Fibroblast of pulmonary artery (primary cell): ENCODE measurements at places on chromosomes 4 and X.

- DNase-seq: peak; percentile 8
These were observed 16.6 kb upstream of the PTCHD1 start for GRCh38 chrX:23317799-23318724.

DNA sequence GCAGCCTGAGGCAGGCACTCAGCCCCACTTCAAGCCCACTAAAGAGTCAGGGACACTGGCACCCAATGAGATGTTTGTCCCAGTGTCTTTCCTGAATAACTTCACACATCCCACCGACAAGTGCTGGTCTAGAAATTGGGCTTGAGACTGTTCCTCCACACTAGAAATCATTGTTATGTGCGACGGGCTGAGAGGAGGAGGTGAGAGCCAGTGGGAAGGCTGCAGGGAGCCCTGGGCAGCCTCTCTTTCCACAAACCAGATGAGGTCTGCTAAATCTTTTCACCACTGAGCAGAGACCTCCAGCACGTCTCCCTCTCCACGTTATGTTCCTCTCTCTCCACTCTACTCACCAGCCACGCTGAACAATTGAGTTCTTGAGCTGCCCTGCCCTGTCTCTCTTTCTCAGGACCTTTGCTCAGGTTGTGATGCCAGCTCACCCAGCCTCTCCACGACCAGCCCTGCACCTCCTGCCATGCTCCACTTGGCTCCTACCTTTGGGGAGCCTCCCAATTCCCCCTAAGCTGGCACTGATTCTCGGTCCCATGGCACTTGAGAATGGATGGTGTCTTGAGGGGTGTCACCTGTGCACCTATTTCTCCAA, 8.4 kb downstream of the SCD5 start:
- DNase-seq: no peak

DNA sequence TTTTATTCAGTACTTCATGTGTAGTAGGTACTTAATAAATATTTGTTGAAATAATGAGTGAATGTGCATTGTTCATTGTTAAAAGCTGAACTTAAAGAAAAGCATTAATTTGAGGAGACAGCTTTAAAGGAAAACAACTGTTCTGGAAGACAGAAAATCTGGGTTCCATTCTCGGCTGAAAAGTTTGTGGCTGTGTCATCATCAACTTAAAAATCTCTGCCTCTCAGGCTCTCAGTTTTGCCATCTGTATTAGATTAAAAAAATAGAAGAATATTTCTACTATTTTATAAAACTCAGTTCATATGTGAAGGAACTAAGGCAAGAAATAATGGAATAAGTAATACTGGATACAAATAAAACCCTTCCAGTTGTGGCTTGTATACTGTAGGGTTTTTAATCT, 62.5 kb downstream of the FSTL5 start:
- DNase-seq: no peak

- peak; percentile 13 for DNase-seq
These were observed 1009.8 kb downstream of the ADGRL3 start for GRCh38 chr4:62209757-62210485.

- DNase-seq: no peak
These were observed 2.3 kb downstream of the LRBA start for GRCh38 chr4:151012820-151013219.

DNA sequence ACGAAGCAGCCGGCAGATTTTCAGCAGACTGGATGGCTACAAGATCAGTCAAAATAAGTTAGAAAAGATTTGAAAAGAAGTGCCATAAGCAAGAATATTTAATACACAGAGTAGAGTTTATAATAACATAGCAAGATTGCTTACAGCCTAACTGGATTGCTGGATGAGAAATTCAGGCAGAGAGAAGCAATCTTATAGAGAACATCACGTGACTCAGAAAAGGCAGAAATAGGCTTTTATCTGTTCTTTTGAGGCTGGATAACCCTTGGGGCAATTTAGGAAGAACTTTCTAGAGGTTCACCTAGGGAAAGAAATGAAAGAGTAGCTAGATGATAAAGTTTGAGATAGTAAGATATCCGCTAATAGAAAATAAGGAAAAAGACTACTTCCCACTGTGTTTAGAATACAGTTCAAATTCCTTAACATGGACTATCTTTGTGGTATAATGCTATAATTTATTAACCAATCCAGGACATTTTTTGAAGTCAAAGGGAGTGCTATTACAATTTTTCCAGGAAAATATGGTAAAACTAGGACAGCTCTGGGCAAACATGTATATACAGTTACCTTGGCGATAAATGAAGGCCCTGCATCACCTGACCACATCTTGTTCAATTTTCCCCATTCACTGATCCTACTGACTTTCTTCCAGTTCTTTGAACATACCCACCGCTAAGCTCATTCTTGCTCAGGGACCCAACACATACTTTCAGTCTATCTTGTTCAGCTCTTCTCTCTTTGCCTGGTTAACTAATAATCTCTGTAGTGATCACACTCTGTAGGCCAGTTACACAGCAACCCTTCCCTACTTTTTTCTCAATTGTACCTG, 12.7 kb upstream of the SPCS3 start:
- DNase-seq: no peak

DNA sequence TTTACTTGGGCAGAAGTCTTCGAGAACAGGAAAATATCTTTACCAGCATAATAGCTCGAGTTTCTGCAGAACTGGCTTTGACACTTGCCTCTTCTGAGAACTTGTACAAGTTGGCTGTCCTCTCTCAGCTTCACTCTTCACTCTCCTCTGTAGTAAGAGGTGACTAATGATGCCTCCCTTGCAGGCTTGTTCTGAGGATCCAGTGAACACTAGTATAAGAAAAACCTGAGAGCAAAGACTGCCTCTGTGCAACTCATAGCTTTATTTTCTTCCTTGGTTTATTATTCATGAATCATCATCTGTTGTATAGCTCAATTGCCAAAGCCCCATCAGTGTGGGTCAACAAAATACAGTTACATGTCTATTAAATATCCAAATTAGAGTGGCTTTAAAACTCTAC, 266.7 kb upstream of the CLNK start:
- DNase-seq: no peak

- peak; percentile 60 for DNase-seq
These were observed 105.1 kb upstream of the GRID2 start for GRCh38 chr4:92198711-92199110.

DNA sequence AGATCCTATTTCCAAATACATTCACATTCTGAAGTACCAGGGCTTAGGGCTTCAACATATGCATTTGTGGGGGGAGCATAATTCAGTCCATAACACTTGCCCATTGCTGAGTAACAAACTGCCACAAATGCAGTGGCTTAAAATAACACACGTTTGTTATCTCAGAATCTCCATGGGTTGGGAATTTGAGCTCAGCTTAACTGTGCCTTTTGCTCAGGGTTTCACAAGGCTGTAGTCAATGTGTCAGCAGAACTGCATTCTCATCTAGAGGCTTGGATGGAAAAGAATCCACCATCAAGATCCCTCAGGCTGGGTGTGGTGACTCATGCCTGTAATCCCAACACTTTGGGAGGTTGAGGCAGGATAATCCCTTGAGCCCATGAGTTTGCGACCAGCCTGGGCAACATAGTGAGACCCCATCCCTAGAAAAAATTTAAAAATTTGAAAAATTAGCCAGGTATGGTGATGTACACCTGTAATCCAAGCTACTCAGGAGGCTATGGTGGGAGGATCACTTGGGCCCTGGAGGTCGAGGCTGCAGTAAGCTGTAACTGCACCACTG, 25.8 kb upstream of the TBL1X start:
- no peak for DNase-seq

DNA sequence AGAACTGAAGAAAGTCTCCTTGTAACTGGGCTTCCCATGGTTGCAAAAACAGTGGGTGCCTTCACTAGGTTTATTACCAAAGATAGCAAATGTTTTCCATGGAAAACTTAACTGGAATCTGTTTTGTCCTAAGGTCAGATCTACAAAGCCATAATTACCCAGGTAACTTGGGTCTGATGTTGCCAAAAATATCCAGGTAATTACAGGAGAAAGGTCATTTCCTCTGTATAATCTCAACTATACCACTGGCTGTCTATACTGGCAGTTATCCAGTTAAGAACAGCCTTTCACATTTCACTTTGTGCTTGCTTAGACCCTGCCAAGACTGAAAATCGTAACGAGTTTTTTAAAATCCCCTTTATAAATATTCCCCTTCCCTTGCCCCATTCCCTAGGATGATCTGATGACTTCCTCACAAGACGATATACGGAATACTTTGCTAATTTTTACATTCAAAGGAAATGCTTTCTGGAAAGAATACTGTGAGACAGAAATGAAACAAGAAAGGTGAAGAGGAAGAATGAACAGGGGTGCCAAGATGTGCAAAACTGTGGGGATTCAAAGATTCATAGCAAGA, 105.5 kb downstream of the MAML3 start:
- DNase-seq: no peak

- DNase-seq: no peak
These were observed 5.9 kb downstream of the NKX1-1 start for GRCh38 chr4:1400191-1400805.

GRCh38 chrX:39636481-39636880, 461.3 kb downstream of the BCOR start:
- DNase-seq: no peak

DNA sequence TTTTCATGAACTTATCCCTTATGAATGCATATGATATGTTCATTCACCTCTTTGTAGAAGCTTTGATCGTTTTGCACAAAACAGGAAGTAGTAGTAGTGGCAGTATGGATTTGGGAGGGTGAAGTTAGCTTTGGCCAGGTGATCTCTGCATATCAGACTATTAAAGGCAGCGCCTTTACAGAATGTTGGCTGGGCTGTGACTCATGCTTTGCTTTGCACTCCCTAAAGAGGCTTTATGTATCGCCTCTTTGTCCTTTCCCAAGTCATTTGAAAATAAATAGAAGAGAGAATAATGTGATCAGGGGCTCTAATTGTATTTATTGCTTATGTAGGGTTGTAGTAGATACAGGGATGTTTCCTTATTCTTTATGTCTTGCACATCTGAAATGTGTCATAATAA, 50.4 kb downstream of the SHROOM3 start:
- peak; percentile 4 for DNase-seq

GRCh38 chr4:95394752-95395306, 153.9 kb downstream of the UNC5C start:
- DNase-seq: no peak

DNA sequence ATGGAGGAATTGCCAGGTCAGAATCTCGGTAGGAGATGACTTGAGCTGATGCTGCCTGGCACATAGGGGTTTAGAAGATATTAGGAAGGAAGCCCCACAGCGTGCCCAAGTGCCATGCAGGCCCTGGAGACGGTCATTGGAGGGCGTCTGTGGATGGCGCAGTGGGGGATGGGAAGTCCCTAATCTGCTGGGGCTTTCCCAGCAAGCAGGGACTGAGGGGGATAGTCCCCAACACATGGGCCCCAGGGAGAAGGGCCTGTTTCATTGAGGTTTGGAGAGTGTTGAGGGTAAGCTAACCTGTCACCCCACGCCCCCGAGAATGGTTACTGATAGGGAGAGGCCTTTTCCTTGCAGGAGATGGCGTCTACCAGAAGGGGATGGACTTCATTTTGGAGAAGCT, 7.8 kb downstream of the TAFAZZIN start:
- no peak for DNase-seq

- DNase-seq: no peak
These were observed 14.4 kb downstream of the IL21 start for GRCh38 chr4:122606364-122607043.

DNA sequence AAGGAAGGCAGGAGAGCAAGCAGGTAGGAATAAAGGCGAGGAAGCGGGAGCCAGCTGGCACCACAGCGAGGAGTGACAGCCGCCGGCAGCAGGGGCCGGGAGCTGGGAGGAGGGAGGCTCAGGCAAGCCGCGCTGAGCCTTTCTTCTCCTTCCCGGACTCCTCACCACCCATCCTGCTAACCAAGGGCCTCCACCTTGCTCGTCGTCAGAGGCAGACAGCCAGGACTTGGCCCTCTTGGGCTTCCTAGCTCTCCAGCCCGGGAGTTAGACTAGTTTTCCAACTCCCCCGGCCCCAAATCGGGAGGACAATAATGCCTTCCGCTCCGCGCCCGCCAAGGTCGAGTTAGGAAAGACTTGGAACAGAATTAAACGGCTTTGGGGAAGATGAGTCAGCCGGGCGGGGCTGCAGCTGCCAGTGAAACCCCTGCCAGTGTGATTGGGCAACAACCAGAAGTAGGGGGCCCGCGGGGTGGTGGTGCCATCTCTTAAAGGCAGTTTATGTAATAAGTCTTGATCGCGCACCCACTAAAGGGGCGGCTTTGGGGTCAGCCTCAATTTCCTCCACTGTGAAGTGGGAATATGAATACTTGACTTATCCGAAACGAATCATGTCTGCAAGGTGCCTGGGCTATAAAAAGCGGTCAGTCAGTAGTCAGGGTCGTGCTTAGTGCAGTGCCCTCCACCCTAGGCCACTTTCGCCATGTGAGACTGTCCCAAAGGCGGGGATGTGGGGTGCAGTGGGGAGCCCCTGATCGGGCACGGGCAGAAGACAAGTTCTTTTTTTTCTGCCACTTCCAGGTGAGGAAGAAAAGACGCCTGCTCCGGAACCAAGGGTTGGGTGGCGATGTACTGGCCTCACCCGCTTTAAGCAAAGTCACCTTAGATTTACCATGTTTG, 6.7 kb upstream of the HSD17B10 start:
- DNase-seq: peak; percentile 68

DNA sequence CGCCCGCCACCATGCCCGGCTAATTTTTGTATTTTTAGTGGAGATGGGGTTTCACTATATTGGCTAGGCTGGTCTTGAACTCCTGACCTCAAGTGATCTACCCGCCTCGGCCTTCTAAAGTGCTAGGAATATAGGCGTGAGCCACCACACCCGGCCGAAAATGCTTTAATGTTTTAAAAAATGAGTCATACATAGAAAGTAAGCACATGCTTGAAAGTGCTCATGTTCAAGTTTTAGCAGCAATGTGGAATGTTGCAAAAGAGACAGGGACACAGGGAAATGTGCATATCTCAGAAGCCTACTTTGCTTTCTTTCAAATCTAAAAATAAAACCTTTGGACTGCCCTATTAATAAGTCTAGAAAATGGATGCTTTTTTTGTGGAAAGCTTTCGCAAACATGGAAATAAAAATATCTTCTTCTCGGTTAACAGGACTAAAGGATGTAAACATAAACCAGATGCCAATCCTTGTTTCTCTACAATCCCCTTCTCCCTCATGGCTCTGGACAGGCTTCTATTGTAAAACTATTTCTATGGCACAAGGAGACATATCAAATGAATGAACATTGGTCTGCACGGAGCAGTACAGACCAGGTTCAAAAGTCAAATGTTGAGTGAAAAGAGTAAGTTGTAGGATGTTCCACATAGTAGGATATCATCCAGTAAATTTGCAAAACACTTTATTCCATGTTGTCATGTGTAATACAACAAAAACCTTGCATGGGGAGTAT, 15.0 kb downstream of the MECP2 start:
- DNase-seq: peak; percentile 65

DNA sequence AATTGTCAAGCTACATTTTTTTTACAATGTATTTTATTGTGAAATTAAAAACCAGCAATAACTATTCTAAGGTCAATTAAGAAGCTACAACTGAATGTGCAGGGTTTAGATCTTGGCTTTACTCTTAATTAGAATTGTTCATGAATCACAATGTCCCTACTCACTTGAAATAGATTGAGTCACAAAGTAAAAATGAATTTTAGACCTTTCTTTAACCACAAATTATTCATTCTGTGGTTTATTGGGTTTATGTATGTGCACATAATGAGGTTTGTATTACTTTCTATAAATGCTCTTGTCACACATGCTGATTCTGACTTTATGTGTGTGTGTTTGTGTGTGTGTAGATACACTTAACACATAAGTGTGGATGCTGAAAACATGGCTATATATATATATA, 647.0 kb upstream of the AADAT start:
- no peak for DNase-seq
